ENCODE measurements at places on chromosomes 3 and 15.

- DNase-seq, result no peak
Observed at GRCh38 chr3:45123581-45124269, 22.5 kb downstream of the CDCP1 start.

- no peak for DNase-seq
Observed at GRCh38 chr3:59425942-59426341, 376.1 kb upstream of the CFAP20DC start.

DNA sequence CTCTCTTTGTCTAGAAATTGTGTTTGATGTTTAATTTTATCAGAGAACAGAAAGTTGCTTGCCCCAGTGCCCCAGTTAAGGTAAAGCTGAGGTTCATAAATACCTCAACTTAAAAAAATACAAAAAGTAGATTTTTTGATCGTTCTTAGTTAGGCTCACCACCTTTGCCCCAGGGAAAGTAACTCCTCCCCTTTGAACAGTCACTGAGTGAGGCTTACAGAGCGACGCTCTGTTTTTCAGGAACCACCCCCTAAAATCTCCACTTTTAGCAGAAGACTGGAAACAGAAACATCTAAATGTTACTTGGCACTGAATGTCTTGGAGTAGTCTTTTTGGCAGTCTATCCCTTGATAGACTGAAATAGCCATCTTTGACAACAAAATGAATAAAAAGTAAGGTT is 24.9 kb downstream of the BLM start:
- no peak for DNase-seq

- no peak for DNase-seq
Observed at GRCh38 chr3:7964899-7965298, 536.7 kb upstream of the LMCD1 start.

DNA sequence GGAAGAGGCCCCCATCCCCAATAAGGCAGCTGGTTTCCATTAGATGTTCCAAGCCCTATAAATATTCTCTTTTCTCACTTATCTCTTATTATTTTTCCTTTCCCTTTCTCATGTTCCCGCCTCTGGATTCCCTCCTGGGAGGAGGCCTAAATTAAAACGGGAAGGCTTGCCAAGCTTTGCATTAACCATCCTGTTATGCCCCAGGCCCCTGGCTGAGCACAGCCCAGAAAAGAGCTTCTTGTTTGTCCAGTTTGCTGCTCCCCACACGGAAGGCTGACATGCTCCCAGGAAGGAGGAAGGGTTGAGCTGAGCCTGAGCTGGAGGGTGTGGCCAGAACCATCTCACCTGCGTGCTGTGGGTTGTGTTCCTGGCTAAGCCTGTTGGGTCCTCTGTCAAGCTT is 63.1 kb upstream of the BOC start:
- DNase-seq, result no peak
